ENCODE measurements at places on chromosomes 16 and 17. TPM values are rescaled to one million over a fixed set of nuclear protein-coding genes. Genes with fewer than 3 reads are reported as not detected.

GRCh38 chr16:15954814-15955151 is 5.4 kb downstream of the ABCC1 start:
- DNase-seq, result no peak

- DNase-seq, result no peak
Observed at GRCh38 chr17:59454633-59455105, 110.7 kb upstream of the DHX40 start.

GRCh38 chr16:13781575-13782338 is 138.2 kb upstream of the ERCC4 start:
- no peak for DNase-seq

GRCh38 chr16:2092866-2093265 is 42.8 kb downstream of the PKD1 start:
- no peak for DNase-seq

- no peak for DNase-seq
Observed at GRCh38 chr17:76238847-76239537, 1.3 kb downstream of the RNF157 start.

DNA sequence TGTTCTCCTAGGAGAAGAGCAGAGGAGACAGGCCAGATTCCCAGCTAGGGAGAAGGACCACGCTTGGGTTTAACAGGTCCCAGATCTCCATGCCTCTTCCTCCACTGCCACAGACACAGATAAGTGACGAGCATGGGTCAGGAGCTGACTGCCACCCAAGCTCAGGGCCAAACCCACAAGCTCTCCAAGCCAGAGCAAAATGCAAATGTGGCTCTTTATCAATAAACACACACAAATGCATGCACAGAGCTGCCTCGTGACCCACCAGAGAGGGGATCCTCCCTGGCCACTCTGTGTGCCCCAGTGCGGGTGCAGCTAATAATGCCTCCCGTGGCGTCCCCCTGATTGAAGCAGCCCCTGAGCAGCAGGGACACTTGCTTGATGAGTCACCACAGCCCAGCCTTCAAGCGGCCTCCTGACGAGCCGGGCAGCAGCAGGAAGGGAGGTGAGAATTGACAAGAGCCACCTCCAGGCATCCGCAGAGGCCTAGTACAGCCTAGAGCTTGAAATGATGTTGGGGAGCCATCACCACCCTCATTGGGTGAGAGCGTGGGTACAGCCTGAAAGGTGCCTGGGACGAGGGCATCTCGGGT is 143.9 kb downstream of the CCDC182 start:
- DNase-seq, result peak; percentile 21

DNA sequence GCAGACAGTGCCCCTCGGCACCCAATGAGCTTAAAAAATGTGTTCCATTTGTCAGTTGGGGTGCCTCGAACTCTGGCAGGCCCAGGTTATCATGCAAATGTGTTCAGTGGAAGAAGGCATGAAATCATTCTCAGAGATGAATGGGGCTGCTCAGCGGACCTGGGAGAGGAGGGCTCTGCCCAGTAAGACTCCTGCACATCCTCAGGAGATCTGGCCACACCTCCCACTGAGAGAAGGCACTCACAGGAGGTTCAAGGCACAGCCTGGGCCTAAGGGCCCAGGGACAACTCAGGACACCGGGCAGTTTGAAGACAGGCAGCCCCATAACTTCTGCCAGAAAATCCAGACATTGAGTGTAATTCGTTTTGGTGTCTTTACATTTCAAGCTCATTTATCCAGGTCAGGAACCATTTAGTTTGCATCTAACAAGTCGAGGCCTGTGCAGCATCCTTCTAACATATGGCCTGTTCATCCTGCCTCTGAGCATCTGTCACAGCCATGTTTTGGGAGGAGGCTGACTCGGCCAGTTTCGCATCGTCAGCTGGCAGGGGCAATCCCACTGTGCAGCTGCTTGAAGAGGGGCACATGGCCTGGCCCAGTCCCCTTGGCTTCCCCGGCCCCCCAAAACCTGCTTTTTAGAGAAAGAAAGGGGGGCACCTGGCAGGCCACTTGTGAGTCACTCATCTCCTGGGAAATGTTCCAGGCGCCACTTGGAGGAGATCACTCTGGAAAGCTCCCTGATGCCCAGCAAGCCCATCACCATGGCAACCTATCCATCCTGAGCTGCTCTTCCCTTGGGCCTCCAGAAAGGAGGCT is 31.2 kb upstream of the BCAR1 start:
- DNase-seq, result no peak

DNA sequence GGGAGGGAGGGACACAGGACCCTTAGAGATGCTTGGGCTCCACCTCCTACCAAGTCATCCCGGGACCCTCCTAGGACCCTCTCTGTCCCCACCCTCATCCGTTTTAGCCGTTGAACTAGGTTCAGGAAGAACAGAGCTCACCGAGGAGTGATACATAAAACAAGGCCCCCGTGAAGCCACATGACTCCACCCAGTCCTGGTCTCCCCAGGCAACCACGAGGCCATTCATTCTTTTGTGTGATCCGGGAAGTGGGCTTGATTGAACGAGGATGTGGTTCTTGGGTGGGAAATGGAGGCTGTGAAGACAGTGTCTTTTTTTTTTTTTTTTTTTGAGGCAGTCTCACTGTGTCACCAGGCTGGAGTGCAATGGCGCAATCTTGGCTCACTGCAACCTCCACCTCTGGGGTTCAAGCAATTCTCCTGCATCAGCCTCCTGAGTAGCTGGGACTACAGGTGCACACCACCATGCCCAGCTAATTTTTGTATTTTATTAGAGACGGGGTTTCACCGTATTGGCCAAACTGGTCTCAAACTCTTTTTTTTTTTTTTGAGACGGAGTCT is 14.8 kb downstream of the TRARG1 start:
- DNase-seq, result peak; percentile 95

- DNase-seq, result no peak
Observed at GRCh38 chr17:31691251-31691905, 167.7 kb downstream of the COPRS start.

GRCh38 chr17:16930571-16931317 is 41.2 kb downstream of the TNFRSF13B start:
- no peak for DNase-seq

DNA sequence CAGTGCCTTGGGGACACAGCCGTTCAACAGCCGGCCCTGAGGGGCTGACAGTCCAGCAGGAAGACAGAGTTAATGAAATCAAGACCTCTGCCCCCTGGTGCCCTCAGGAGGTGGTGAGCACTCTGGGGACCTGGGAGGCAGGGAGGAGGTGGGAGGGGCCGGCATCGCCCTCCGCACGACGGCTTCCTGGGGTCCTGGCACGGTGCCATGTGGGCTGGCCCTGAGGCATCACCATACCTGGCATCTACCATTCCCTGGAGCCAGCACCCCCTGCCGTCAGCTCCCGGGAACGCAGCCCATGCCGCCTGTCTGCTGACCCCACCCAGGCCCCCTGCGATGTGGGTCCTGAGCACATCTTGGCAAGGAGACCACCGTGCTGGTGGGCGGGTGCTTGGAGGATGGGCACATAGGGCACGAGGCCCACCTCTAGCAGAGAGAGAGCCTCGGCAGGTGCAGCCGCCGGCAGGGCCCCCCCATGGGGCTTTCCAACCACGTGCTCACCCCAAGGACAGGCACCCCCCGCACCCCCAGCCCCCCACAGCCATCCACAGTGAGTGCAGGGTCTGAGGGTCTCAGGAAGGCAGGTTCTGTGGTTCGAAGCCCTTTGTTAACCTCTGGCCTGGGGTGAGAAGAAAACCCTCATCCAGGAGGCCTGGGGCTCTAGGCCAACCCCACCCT is 52.5 kb downstream of the ZFPM1 start:
- DNase-seq, result peak; percentile 65

Gene MMP28
- total RNA-seq, result not detected
